Left renal pelvis (tissue), 4 donors: ENCODE measurements at places on chromosomes 2 and 18. TPM values are rescaled to one million over a fixed set of nuclear protein-coding genes. Genes with fewer than 3 reads are reported as not detected.

The DCAF17 gene
- 22.1 TPM for polyA plus RNA-seq

The RNPEPL1 gene
- polyA plus RNA-seq = 22.2 TPM

The NBEAL1 gene
- 11.4 TPM for polyA plus RNA-seq

The FEV gene
- polyA plus RNA-seq = not detected

The NEURL3 gene
- 9.0 TPM for polyA plus RNA-seq

The SCN3A gene
- polyA plus RNA-seq = 0.55 TPM

The IL36RN gene
- not detected for polyA plus RNA-seq

The ARHGAP15 gene
- 5.8 TPM for polyA plus RNA-seq

DNA sequence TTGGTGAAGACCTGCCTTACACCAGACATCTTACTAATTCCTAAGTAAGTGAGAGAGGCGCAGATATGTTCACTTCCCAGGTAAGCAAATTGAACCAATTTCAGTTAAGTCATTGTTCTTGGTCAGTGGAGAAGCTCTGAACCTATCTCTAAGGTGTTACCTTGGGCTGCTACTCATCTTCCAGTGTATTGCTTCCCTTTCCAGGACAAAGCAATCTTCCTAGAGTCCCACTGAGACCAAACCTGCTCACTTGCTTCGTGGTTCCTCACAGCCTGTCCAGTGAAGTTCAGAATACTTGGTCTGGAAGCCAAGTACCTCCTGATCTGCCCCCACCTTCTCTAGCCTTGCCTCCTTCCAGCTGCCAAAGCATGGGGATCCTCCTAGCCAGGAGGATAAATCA is 22.5 kb upstream of the GBX2 start:
- DNase-seq = no peak

DNA sequence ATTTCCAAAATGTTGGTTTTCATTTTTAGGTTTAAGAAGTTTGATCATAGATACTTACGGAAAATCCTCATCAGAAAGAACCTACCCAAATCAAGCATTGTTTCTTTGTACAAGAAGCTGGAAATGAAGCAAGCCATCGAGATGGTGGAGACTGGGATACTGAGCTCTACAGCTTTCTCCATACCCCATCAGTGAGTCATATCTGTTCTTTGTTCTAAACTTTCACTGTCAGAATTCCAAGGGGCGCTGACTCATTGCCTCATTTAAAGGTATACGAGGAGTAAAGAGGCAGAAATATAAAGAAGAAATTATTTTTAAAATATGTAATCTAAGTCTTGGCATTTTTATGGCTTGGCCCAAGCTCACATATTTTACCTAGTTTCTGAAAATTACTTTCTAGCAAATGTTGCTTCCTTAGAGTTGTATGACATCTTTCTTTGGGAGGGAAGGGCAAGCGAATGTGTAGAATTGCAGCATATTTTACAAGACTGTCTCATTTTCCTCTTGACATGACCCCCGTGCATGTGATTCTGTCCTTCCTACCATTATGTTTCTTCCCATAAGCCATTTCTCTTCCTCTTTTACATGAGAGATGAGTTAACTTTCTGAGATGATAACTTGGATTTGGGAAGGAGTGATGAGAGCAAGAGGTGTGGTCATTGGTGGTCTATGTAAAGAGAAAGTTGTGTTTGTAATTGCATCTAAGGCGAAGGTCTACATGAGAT is 41.2 kb downstream of the SLC9A4 start:
- no peak for DNase-seq

GRCh38 chr2:16206191-16206944 is 266.0 kb downstream of the MYCN start:
- DNase-seq = no peak

GRCh38 chr18:54023471-54023870 is 201.0 kb downstream of the MBD2 start:
- DNase-seq = no peak

DNA sequence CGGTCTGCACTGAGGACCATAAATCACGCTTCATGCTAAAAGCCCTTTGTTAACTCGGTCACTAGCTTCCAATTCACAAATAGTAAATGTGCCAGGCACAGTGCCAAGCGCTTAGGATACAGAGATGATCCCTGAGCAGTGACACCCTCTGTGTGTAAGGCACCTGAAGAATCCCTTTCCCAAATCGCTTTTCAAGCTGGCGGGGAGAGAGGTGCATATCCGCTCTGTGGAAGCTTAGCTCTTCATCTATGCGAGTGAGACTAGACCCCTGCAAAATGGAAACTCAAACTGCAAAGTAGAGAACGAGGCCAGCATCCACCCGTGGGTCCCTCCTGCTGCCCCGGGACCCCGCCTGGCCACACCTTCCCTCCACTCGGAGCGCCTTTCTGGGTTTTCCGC is 2.4 kb downstream of the PIEZO2 start:
- DNase-seq = no peak

DNA sequence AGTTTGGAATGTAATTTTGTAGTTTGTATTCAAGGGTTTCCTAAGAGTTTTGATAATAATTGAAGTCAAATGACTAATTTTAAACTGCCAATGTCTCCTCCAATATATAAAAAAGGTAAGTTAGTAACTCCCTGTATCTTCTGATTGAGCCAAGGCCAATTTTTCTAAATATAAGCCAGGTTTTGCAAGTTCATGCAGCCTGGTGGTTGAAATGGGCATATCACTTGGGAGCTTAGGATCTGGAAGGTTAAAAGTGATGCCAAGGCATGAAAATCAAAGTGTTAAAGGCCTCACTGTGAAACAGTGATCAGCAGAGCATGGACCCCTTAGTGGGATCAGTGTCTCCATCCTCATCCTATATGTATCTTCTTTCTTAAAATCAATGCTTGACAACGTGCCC is 60.5 kb downstream of the MERTK start:
- no peak for DNase-seq

- no peak for DNase-seq
Observed at GRCh38 chr18:54033052-54033451, 191.4 kb downstream of the MBD2 start.

GRCh38 chr2:50922506-50922905 is 109.4 kb downstream of the NRXN1 start:
- DNase-seq = no peak

- no peak for DNase-seq
Observed at GRCh38 chr2:240192661-240193060, 52.2 kb upstream of the OTOS start.

GRCh38 chr2:186445506-186445905 is 40.6 kb upstream of the ZC3H15 start:
- DNase-seq = no peak

- DNase-seq = no peak
Observed at GRCh38 chr2:176418768-176419167, 149.5 kb downstream of the MTX2 start.

- DNase-seq = no peak
Observed at GRCh38 chr18:30406728-30407127, 635.8 kb downstream of the DSC3 start.

GRCh38 chr18:44981121-44981520 is 300.4 kb downstream of the SETBP1 start:
- no peak for DNase-seq

GRCh38 chr2:8329660-8330622 is 351.9 kb upstream of the ID2 start:
- no peak for DNase-seq

GRCh38 chr2:27989149-27989548 is 98.6 kb downstream of the BABAM2 start:
- DNase-seq = no peak

DNA sequence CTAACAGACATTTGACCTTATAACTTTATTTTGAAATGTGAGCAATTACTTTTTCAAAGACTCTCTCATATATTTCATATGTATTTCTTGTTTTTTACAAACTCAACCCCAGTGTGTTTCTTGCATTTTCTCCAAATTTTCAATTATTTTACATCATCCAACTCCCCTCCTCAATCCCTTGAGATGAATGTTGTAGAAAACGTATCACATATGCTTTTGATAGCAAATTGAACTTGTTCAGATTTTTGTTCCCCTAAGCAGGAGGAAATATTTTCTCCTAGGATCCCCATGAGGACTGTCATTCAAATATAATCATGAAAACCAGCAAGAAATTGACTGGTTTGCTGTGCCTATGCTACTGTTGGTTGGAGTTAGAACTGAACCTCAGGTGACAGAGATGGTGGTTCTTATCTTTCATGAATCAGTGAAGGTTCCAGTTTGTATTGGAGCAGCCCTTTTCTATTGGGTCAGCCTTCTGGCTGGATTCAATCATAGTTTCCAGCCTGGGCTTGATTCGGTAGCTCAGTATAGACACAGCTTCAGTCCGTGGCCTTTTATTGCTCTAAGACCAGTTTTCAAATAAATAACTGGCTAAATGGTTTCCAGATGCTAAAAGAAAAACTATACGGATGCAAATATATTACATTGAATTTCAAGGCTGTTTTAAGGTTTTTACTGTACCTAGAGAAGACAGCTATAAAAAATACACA is 591.0 kb downstream of the EPHA4 start:
- DNase-seq = no peak

DNA sequence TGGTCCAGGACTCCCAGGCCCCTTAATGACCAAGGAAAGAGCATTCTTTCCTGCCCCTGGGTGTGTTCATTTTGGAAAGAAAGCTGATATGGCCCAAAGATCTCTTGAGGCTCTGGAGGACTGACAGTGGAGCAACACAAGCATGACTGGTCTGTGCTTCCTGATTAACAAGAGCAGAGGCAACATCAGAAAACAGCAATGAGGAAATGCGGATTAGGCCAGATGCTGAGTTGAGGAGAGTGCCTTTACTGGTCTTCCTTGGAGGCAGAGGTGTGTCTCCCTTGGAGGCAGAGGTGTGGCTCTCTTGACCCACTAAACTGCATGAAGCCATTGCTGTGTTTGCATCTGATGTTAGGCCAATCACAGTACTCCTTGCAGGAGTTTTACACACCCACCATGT is 19.9 kb downstream of the IL36B start:
- no peak for DNase-seq

GRCh38 chr18:77165503-77166188 is 33.1 kb upstream of the MBP start:
- DNase-seq = no peak

- no peak for DNase-seq
Observed at GRCh38 chr2:210392469-210392881, 77.5 kb upstream of the MYL1 start.

DNA sequence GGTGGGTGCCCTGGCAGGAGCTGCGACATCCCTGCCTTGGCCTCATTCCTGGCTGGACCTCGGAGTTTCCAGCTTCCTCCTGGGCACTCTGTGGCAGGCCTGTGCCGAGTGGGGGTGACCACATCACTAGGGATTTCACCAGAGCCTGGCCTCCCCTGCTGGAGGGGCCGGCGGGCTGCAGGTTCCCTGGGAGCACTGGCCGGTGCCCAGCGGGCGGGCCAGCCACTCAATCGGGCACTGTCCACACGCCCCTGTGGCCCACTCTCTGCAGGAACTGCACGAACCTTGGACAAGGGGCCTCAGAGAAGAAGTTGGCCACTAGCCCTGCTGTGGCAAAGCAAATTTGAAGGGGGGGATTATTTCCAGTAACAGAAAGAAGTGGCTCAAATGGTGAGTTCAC is 110.7 kb upstream of the APCDD1 start:
- DNase-seq = no peak
